ENCODE measurements at places on chromosomes 16 and 17. TPM values are rescaled to one million over a fixed set of nuclear protein-coding genes. Genes with fewer than 3 reads are reported as not detected.

Gene C17orf100
- 0.58 TPM for total RNA-seq

Gene FOXF1
- 39.0 TPM for total RNA-seq

Gene CHCT1
- total RNA-seq: 1.2 TPM

Gene RAB26
- total RNA-seq: 2.9 TPM

Gene KRT28
- not detected for total RNA-seq

Gene KRT31
- not detected for total RNA-seq

Gene MYH4
- total RNA-seq: not detected

Gene ACSM3
- 0.29 TPM for total RNA-seq

Gene SCNN1G
- total RNA-seq: not detected

Gene CCL13
- not detected for total RNA-seq

Gene CIITA
- total RNA-seq: 0.33 TPM

Gene KRTAP1-3
- total RNA-seq: not detected

Gene ACE
- total RNA-seq: 7.9 TPM

Gene IRX3
- under 0.01 TPM for total RNA-seq

Gene PABPN1L
- not detected for total RNA-seq

Gene PRSS33
- not detected for total RNA-seq

Gene LYZL6
- not detected for total RNA-seq

Gene TP53TG3B
- not detected for total RNA-seq

Gene ACACA
- total RNA-seq: 66.0 TPM

Gene KRTAP9-4
- total RNA-seq: not detected

Gene CORO1A
- total RNA-seq: 0.50 TPM

Gene CBX2
- 1.2 TPM for total RNA-seq

Gene ARHGAP44
- total RNA-seq: 1.2 TPM

Gene USP6
- total RNA-seq: not detected

Gene BCO1
- not detected for total RNA-seq

Gene ABCA3
- total RNA-seq: 2.3 TPM

Gene TMIGD1
- total RNA-seq: not detected

Gene SSTR5
- total RNA-seq: not detected

Gene SLC5A11
- total RNA-seq: not detected

Gene ABCC11
- total RNA-seq: 0.44 TPM

Gene XYLT1
- 23.1 TPM for total RNA-seq

Gene ZSCAN10
- total RNA-seq: not detected

Gene KRTAP3-2
- total RNA-seq: not detected

Gene HBQ1
- not detected for total RNA-seq

Gene KRTAP1-5
- total RNA-seq: 2.2 TPM

Gene PLD6
- total RNA-seq: 4.5 TPM

Gene SLC52A1
- not detected for total RNA-seq

Gene TSPAN10
- 2.6 TPM for total RNA-seq

Gene ETV4
- total RNA-seq: 1.5 TPM

Gene CALB2
- total RNA-seq: 0.33 TPM

Gene NAGPA
- total RNA-seq: 33.2 TPM

Gene CMTM4
- total RNA-seq: 7.7 TPM

Gene MC1R
- 7.1 TPM for total RNA-seq

Gene SPNS1
- 34.8 TPM for total RNA-seq

Gene SLFN12L
- total RNA-seq: 0.17 TPM

Gene CCL17
- total RNA-seq: not detected

Gene FBXW10
- total RNA-seq: not detected

Gene AOC3
- total RNA-seq: 1.5 TPM

Gene C17orf113
- 0.17 TPM for total RNA-seq

Gene ADAMTS18
- not detected for total RNA-seq

Gene DNAH17
- not detected for total RNA-seq

Gene TEX19
- not detected for total RNA-seq

Gene TEKT1
- total RNA-seq: not detected

Gene ZFHX3
- 10.6 TPM for total RNA-seq

Data from smooth muscle cell of trachea (primary cell).